ENCODE measurements at places on chromosomes 7 and 10.

GRCh38 chr7:157054927-157055326 is 44.5 kb upstream of the MNX1 start:
- DNase-seq: no peak

GRCh38 chr7:69982197-69982596 is 383.9 kb downstream of the AUTS2 start:
- no peak for DNase-seq

DNA sequence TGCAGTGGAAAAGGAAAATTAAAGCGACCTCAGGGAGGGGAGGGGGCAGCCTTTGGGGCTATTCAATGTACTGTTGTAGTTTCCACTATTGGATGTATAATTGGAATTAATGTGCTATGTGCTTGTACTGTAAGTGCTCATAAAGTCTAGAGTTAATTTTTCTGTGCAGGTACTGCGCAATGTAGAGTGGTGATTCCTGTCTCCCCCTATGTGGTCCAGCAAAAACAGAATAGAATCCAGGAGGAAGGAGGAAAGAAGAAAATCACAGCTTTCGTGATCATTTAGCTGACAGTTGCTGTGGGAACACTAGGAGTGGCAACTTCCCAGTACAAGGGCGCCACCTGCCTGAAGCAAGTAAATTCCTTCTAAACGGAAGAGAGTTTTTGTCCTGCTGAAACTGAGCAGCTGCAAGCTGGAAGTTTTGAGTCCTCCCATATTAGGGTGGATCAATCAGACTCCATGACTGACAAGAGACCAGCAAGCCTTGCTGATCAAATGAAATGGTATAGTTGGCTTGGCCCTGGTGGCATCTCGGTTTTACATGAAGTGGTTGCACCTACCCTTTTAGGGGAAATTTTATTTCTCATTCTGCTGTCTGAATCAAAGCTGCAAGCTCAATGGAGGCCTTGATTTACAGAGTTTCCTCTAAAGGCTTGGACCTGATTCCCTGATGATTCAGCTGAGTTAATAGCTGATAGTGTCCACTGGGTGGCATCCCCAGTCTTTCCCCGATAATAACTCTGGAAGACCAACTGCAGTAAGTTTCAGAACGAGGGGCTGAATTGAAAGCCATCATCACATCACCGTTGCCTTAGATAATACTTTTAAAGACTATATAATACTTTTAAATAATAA is 299.8 kb downstream of the HGF start:
- no peak for DNase-seq

- DNase-seq: no peak
Observed at GRCh38 chr7:15490291-15490690, 71.5 kb downstream of the AGMO start.

GRCh38 chr10:73368238-73368637 is 9.6 kb upstream of the CFAP70 start:
- DNase-seq: no peak

GRCh38 chr7:129014501-129015101 is 40.3 kb downstream of the TNPO3 start:
- no peak for DNase-seq

GRCh38 chr7:16889305-16889704 is 7.5 kb upstream of the AGR3 start:
- no peak for DNase-seq

GRCh38 chr7:4689668-4690067 is 7.6 kb downstream of the FOXK1 start:
- no peak for DNase-seq

DNA sequence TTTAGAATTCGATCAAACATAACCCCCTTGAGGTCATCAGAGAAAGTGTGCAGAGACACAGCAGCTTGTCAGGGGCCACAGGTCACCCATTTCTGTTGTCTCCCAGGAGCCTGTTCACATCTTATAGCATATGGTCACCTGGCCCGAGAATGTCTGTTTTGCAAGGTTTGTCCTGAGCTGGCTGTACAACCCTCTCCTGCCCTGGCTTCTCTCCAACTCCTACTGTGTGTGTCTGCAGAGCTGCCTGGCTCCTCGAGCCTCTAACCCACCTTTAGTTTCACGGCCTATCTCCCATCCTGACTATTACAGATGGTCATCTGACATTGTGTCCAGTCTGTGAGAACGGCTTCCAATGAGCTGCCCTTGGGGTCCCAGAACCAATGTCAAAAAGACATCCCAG is 683.4 kb downstream of the SDK1 start:
- no peak for DNase-seq

Data from activated CD4-positive, alpha-beta T cell treated with anti-CD3 and anti-CD28 coated beads for 4 hours (primary cell).